ENCODE measurements at places on chromosomes 11 and 22.

GRCh38 chr22:49232319-49233067 lies 595.2 kb downstream of the BRD1 start:
- no peak for DNase-seq

GRCh38 chr11:105027678-105028077 lies 4.7 kb upstream of the CASP5 start:
- DNase-seq: peak; percentile 62

GRCh38 chr11:64754124-64754918 lies 5.5 kb downstream of the PYGM start:
- no peak for DNase-seq

GRCh38 chr11:57192316-57192715 lies 10.6 kb downstream of the LRRC55 start:
- DNase-seq: no peak

DNA sequence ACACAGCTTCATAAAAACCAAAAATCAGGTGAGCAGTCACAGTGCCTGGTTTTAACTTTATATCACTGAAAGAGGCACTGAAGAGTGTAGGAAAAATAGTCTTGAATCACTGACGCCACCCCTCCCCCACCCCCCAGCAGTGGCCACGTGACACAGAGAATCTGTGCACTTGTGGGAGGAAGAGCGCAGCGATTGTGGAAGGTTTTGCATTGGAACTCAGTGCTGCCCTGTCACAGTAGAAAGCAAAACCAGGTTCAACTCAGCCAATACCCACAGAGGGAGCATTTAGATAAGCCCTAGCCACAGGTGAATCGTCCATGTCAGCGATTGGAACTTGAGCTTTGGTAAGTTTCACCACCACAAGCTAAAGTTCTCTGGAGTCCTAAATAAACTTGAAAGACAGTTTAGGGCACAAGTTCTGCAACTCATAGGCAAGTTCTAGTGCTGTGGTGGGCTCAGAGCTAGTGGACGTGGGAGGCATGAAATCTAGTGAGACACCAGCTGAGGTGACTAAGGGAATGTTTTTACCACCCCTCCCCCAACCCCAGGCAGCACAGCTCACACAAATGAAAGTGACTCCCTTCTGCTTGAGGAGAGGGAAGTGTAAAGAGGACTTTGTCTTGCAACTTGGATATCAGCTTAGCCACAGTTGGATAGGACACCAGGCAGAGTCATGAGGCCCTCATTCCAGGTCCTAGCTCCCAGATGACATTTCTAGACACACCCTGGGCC lies 13.3 kb downstream of the OR52B2 start:
- DNase-seq: no peak

- no peak for DNase-seq
These were observed 600.0 kb downstream of the BRD1 start for GRCh38 chr22:49227670-49228069.

DNA sequence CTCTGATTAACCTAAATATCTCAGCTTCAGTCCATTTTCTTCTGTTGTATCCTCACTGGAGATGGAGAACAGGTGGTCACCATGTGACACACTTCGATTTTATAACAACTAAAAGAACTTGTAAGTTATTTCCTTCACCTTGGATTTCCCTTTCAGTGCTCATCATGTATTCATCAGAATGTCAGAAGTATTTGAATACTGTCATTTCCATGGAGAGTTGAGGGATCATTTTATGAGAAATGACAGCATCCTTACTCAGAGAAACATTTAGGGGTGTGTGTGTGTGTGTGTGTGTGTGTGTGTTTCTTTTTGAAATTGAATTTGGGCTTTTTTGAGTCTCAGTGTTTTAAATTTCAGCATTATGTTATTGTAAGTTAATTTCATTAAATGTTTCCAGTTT lies 205.8 kb downstream of the ARHGAP42 start:
- no peak for DNase-seq

DNA sequence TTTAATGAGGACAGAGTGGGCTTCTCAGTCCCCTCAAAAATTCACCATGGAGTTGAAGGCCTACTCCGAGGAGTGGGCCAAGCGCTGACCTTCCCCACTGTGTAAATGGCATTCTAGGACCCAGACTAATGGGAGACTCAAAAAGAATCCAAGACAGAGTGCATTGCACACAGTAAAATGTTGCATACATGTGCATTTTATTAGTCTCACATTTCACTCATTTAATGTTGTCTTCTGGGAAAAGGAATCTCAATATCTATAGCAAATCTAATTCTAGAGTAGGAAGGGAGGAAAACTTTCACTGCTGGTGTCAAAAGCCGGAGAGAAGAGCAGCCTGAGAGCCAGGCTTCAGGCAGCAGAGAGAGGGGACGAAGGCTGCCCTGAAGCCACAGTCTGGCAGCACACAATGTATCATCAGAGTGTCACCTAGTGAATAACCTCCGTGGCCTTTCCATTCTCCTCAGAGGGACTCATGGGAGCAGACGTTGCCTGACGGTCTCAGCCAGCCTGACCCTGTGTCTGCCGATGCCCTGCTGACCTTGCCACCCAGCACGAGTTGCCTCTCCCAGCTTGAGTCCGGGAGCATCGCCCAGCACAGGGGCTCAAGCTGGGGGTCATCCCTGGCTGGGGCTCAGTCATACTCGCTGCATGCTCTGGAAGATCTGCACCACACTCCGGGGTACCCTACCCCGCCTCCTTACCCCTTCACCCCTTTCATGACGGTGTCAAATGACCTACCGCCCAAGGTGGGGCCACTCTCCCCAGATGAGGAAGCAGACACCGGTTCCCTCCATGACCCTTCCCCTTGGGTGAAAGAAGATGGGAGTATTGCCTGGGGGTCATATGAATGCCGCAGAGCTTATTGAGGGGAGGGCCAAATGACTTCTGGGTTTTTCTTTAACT lies 12.9 kb upstream of the POU2AF3 start:
- no peak for DNase-seq

GRCh38 chr11:83692675-83693074 lies 406.5 kb upstream of the CCDC90B start:
- no peak for DNase-seq

GRCh38 chr22:36775586-36775963 lies 344 bp downstream of the IFT27 start:
- no peak for DNase-seq

- DNase-seq: no peak
These were observed 811 bp upstream of the P2RY2 start for GRCh38 chr11:73217131-73217809.

GRCh38 chr22:17705951-17706900 lies 67.7 kb downstream of the BCL2L13 start:
- DNase-seq: no peak

- no peak for DNase-seq
These were observed 107.1 kb upstream of the PARVA start for GRCh38 chr11:12270215-12270797.

- no peak for DNase-seq
These were observed 30.3 kb downstream of the ATM start for GRCh38 chr11:108253176-108253575.

DNA sequence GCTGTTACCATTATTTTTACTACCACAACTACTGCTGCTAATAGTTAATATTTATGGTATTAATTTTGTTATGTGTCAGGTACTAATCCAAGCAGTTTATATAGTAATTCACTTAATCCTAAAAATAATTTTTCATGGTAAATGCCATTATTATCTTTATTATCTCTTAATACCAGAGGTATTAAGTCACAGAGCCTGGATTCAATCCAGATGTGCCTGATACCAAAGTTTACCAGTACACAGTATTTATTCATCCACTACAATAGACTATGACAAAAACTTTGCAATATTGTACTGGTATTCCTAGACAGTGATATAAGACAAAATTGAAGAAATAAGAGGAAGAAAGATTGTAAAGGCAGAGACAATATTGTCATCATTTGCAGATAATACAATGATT lies 24.5 kb downstream of the MAP6 start:
- no peak for DNase-seq

DNA sequence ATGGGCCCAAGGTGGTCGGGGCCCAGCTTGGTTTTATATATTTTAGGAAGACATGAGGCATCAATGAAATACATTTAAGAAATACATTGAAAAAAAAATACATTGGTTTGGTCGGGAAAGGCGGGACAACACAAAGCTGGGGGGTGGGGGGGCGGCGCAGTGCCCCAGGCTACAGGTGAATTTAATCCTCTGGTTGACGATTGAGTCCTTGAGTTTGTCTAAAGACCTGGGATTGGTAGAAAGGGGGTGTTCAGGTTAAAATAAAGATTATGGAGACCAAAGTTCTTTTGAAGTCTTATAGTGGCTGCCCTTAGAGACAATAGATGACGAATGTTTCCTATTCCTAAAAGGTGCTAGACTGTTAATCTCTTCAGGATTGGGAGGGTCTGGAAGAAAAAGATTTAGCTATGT lies 3.1 kb downstream of the IFITM1 start:
- no peak for DNase-seq

DNA sequence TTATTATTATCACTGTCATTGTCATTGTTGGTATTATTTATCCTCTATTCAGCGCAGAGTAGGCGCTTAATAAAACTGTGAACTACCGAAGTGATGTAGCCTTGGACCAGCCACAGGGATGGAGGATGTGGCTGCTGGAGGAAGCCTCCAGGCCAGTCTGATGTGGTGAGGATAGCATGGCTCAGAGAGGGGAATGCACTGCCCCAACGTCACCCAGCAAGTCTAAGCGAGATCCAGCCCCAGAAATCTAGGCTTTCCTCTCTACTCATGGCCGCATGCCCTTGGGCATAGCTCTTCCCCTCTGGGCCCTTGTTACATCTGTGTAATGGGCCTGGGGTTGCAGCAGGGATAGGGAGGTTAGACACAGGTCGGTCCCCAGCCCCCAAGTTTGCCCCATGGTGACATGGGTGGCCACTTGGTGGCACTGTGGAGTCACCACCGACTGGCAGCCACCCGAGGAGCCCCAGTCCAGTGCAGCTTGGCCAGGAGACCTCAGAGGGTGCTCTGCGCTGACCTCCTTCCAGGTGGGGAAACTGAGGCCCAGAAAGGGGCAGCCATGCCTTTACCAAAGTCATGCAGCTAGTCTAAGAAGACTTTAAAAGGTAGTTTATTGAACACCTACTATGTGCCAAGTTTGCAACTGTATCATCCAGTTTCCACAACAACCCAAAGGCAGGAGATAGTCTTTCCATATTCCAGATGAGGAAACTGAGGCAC lies 395.7 kb downstream of the MN1 start:
- no peak for DNase-seq

GRCh38 chr11:70682760-70683159 lies 284.4 kb downstream of the CTTN start:
- DNase-seq: no peak

DNA sequence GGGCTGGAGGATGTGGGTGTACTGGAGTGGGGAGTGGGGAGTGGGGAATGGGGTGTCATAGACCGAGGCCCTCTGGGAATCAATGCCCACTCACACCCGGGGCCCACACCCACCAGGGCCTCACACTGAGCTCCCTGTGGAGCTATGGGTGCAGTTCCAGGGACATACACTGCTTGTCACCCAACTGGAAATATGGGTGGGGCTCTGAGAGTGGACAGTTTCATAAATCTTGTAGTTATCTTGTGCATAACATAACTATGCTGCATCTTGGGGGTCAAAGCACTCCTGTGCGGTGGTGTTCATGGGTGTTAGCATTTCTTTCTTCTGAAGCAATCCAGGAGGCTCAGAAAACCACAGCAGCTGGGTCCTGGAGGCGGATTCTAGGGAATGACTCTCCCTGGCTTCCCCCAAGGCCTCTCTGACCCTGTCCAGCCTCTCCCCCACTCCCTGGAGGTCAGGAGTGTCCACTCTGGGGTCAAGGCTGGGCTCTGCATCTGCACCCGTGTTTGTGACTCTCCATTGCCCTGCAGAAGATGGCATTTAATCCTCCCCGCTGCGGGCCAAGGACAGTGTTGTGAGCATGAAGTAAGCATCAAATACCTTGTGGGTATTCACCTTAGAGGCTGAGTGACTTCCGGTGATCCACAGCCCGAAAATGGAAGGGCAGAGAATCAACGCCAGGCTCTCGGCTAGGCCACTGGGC lies 172.5 kb downstream of the CTTN start:
- DNase-seq: no peak

DNA sequence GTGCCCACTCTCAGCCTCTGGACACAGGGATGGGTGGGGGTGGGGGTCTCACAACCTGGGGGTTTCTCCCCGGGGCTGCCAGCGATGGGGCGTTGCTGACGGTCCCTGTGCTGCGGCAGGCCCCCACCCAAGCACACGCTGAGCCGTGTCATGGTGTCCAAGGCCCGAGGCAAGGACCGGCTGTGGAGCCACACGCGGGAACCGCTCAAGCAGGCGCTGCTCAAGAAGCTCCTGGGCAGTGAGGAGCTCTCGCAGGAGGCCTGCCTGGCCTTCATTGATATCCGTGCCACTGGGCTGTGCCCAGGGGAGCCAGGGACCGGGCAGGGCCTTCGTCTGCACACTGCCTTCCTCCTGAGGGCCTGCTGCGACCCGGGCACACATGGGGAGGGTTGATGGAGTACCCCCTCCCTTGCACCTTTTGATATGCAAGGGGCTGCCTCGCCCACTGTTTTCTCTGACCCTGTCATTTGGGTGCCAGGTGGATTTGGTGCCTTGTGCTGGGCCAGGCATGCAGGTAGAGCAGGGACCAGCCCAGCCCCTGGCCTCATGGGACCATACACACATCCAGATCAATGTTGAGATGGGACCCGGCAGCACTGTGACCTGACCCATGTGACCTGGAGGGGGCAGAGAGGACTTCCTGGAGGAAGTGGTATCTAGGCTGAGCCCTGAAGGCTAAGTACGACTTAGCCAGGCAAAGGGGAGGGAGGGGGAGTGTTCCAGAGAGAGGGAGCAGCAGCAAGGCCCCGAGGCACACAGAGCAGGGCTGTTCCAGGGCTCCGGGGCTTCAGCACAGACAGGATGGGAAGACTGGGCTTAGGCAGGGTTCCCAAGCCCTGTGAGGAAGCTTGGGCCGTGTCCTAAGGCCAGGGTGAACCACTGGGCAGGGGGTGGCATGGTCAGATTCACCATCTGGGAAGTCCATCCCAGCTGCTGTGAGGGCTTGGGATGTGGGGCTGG lies 75.2 kb downstream of the MYO7A start:
- peak; percentile 29 for DNase-seq

DNA sequence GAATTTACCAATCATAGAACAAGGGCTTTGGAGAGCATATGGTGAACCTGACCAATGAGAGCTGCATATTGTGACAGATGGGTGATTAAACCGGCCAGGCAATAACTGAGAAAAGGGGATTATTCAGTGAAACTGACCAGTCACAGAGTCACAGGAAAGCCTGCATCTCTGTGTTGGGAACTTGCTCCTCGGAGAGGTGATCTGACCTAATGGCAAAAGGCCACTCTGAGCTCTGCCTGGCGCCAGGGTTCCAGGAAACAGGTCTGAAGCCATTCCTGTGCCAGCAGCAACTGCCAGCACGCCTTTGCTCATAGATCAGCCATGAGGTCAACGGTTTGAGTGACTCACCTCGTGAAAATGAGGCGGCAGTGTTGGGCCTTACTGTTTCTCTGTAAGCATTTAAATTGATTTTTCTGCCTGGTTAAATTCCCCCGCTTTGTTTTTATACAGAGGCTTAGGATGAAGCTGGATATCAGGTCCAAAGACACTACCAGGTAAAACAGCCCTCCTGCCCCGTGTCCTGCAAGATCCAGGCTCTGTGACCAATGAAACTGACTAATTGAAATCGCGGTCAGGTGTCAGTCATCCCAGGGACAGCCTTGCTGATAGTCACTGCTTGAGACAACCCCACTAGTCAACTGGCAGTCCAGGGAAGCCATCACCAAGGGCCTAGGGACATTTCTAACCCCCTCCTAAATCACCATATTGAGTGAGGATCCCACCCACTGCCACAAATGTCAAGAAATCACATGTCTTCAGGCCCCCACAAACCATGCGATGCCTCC lies 35.8 kb upstream of the MYOD1 start:
- DNase-seq: no peak
